ENCODE measurements at places on chromosomes 7 and 10.

GRCh38 chr10:132786884-132787494, 1.0 kb upstream of the NKX6-2 start:
- no peak for DNase-seq

GRCh38 chr7:103765901-103766300, 223.6 kb downstream of the RELN start:
- no peak for DNase-seq

DNA sequence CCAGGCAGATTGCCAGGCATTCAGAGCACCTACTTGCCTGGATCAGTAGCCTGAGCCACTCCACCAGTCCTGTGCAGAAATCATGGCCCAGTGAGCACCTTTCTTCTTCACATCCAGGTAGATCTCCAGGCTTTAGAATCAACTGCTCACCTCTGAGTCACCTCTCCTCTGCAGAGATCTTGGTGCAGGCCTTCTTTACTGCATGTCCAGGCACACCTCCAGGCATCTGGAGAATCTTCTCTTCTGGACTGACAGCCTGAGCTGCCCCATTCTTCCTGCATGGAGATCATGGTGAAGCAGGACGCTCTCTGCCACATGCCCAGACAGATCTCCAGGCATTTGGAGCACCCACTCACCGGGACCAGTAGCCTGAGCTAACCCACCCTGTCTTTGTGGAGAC, 894.5 kb upstream of the MBL2 start:
- no peak for DNase-seq

DNA sequence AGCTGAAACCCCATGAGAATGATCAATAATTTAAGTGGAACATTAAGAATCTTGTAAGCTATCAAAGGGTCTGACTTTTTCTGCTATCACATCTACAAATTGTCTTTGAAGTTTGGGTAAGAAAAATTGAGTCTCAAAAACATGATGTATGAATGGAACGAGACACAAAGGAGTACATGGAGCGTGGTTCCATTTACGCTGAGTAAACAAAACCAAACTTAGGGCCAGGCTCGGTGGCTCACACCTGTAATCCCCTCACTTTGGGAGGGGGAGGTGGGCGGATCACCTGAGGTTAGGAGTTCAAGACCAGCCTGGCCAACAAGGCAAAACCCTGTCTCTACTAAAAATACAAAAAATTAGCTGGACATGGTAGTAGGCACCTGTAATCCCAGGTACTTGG, 24.3 kb downstream of the SMC3 start:
- DNase-seq, result no peak

GRCh38 chr7:47330561-47331178, 251.2 kb downstream of the TNS3 start:
- no peak for DNase-seq

DNA sequence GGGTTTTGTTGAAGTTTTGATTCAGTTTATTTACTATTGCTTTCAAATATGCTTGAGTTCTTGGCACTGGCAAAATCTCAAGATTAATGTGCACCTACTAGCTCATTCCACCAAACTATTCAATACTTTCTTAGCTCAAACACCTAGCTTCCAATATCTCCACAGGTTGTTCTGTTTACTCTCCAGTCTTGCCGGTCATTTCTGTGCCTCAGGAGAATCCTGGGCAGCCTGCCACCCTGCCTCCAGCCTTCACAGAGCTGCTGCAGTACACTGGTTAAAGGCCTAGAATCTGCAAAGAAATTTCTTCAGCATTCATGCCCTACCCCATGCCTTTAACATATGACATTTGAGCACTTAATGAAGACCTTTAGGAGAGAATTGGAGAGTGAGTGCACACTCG, 4.0 kb upstream of the TMEM106B start:
- no peak for DNase-seq

GRCh38 chr10:548238-548901, 141.1 kb downstream of the DIP2C start:
- DNase-seq, result no peak

GRCh38 chr10:130422366-130423324, 286.5 kb downstream of the GLRX3 start:
- no peak for DNase-seq

- no peak for DNase-seq
Measured at GRCh38 chr7:149291781-149292461, 29.9 kb downstream of the ZNF783 start.

DNA sequence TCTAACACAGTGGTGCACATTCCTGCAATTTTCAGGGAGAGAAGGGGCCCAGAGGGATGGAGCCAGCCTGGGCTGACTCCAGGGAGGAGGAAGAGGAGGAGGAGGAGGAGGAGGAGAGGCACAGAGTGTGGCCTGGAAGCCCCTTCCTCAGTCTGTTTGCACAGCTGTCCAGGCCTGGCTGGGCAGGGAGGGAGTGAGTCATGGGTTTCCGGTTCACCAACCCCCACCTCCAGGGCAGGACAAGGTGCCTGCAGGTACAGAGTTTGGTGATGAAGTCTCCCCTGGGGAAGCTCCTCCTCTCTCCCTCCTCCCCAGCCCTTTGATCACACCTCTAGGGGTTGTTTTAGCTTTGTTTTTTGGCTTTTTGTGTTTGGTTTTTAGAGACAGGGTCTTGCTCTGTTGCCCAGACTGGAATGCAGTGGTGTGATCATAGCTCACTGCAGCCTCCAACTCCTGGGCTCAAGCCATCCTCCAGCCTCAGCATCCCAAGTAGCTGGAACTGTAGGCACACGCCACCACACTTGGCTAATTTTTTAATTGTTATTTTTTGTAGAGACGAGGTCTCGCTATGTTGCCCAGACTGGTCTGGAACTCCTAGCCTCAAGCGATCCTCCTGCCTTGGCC, 77.5 kb upstream of the CUX1 start:
- no peak for DNase-seq

DNA sequence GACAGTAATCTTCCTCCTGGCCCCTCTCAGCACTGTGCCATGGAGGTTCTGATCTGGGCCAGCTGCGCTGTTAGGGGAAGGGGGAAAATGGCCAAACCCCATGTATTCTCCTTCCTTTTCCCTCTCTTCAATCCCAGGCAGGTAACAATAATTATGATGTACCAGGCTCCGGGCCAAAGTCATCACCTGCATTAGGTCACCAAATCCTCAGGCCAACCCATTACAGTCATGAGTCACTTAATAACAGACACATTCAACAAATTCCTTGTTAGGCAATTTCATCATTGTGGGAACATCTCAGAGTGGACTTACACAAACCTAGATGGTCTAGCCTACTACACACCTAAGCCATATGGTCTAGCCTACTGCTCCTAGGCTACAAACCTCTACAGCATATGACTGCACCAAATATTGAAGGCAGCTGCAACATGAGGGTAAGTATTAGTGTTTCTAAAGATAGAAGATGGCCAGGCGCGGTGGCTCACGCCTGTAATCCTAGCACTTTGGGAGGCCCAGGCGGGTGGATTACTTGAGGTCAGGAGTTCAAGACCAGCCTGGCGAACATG, 2.2 kb upstream of the HSPB1 start:
- no peak for DNase-seq

- DNase-seq, result no peak
Measured at GRCh38 chr10:86659161-86659691, 4.9 kb downstream of the OPN4 start.

GRCh38 chr7:37817996-37818720, 30.2 kb upstream of the NME8 start:
- DNase-seq, result no peak

GRCh38 chr10:1448252-1448930, 288.9 kb downstream of the ADARB2 start:
- DNase-seq, result no peak

DNA sequence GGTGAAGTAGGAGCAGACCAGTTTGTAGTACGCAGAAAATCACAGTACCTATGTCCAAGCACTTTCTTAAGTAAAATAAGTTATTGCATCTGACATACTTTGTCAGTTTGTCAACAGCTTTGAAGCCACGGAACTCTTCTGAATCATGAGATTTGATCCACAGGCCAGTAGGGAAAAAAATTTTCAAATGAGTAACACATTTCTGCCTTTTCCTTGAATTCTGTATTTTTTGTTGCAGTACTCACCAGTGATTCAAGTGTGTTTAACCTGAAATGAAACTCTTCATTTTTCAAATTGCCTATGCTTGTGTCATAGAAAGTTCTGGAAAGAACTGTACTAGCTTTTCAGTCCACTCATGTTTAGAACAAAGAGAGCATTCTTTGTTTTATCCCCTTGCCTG, 337.7 kb downstream of the GATA3 start:
- DNase-seq, result no peak

GRCh38 chr10:132421847-132422751, 25.1 kb downstream of the PWWP2B start:
- DNase-seq, result no peak
